ENCODE measurements at places on chromosomes 11 and 22.

DNA sequence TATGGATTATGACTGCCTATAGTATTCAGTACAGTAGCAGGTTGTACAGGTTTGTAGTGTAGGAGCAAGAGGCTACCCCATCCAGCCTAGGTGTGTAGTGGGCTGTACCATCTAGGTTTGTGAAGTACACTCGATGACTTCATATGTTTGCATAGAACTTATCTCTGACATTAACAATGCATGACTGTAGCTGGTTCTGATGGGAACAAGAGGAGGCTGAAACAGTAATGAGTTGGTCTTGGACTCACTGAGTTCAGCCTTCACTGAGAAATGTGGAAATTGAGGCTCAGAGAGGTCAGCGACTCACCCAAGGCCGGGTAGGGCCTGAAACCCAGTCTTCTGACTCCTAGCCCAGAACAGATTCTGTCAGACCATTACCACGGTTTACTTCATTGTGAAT, 13.0 kb downstream of the MYO7A start:
- DNase-seq = no peak

GRCh38 chr11:28849053-28849452, 740.9 kb downstream of the METTL15 start:
- DNase-seq = no peak

DNA sequence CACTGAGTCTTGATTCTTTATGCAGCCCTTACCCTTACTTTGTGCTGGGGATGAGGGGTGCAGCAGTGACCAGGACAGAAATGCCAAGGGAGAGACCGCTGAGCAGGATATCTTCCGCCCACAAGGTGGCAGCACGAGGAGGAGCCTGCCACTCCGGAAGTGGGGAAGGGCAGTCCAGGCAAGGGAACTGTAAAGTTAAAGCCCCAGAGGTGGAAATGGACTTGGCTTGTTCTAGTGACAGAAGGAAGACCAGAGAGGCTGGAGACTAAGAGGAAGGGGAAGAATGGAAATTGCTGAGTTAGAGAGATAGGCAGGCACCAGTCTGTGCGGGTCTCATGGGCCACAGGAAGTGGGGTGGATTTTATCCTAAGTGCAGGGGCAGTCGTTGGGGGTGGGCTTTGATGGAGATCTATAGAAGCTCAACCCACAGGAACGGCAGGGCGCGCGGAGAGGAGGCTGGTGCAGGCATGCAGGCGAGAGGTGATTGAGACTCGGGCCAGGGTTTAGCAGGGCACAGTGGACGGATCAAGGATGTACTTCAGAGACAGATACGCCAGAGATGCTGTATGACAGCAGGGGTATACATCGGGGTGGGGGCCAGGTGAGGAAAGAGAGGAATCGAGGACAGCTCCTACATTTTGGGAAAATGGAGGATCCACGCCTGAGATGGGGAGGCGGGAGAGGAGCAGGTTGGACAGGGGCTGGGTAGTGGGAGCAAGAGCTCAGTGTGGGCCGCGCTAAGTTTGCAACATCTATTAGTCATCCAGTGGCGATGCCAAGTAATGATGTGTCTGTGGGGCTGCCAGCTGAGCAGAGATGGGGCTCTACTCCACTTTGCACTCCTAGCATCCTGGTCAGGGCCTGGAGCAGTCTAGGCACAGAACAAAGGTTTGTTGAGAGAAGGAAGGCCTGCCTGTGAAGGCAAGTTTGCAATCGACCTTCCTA, 3.3 kb upstream of the GRK2 start:
- no peak for DNase-seq

DNA sequence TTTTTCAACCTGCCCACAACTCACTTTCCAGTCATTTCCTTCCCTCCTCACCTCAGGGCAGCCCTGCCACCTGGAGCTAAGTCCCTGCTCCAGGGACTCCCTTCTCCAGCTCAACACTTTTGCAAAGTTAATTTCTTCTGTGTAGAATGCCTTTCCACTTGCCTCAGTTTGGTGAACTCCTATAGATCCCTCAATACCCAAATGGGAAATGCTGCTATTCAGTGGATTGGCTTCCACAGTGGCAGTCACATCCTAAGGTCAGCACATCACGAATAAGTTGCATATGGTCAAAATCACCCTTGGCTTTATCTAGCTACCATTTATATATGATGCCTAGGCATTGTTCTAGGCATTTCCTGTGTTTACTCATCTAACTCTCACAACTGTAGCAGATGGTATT, 23.6 kb downstream of the GDPD5 start:
- no peak for DNase-seq

DNA sequence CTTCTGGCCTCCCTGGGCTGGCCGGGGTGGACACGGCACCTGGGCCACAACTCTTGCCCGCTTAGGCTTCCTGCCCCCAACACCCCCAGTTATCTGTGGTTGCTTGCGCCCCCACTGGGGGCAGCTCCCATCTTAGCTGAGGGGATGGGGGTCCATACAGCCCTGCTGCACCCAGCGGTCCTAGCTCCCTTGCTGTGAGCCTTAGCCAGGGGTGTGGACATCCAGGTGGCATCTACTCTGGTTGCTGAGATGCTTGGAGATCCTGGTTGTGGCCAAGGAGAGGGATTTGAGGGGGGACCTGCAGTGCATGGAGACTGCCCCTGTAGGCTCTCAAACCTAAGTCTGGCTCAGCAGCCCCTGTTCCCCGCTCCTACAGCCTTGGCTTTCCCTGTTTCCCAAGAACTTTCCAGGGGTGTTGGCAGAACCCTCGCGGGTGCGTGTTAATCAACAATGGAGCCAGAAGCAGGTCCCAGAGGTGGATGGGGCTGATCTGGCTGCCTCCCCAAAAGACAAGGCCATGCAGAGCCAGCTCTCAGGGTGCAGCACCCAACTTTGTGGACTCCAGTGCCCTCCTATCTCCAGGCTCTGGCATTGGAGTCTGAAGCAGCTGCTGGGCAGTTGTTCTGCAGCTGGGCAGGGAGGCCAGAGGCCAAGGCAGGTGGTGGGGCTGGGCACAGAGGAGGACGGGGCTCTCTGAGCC, 3.3 kb downstream of the KCNQ1 start:
- DNase-seq = no peak

DNA sequence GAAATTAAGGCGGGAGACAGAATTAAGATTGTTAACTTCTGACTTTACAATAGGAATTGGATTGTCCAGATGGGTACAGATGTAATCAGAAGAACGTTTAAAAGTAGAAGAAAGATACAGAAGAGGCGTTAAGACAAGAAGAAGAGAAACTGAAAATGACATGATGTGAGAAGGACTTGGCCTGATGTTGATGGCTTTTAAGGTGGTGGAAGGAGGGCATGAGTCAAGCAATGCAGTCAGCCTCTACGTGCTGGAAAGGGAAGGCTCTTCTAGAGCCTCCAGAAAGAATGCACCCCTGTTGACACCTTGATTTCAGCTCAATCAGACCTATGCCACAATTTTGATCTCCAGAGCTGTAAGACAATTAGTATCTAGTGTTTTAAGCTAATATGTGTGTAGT, 466.9 kb upstream of the LRRC4C start:
- DNase-seq = no peak

GRCh38 chr22:31496735-31497146, 405 bp downstream of the SFI1 start:
- DNase-seq = peak; percentile 22

DNA sequence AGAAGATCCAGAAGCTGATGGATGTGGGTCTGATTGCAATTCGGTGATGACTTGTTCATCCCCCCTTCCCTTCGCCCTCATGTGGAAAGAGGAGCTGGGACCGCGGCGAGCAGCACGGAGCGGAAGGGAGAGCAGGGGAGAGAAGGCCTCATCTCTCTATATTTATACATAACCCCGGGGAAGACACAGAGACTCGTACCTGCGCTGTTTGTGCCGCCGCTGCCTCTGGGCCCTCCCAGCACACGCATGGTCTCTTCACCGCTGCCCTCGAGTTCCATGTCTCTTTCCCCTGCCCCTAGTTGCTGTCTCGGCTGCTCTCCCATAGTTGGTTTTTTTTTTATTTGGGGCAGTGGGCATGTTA, 2.5 kb upstream of the FERMT3 start:
- DNase-seq = no peak

GRCh38 chr11:67495234-67496005, 9.7 kb downstream of the PITPNM1 start:
- no peak for DNase-seq

GRCh38 chr11:62012451-62012831, 45.0 kb upstream of the FTH1 start:
- DNase-seq = no peak

GRCh38 chr22:18032455-18033101, 8.2 kb upstream of the MICAL3 start:
- DNase-seq = no peak

- no peak for DNase-seq
Measured at GRCh38 chr11:8790968-8791367, 108.4 kb downstream of the RPL27A start.

DNA sequence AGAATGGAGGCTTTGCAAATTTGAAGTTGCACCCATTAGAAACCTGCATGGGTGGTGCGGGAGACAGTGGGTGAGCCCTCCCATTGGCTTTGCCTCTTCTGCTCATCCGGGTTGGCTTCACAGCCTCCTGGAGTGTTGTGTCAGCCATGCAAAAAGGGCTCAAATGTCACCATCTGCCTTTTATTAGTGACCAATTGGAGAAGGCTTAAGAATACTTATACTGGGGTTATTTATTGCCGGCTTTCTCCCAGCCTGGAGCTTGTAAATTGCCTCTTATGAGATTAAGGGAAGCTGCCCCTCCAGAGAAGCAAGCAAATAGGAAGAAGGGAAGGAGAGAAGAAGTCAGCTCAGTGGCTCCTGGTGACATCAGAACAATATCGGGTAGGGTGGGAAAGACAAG, 182.6 kb downstream of the ST3GAL4 start:
- DNase-seq = no peak

GRCh38 chr11:31824879-31825837, 14.0 kb upstream of the PAX6 start:
- DNase-seq = no peak

DNA sequence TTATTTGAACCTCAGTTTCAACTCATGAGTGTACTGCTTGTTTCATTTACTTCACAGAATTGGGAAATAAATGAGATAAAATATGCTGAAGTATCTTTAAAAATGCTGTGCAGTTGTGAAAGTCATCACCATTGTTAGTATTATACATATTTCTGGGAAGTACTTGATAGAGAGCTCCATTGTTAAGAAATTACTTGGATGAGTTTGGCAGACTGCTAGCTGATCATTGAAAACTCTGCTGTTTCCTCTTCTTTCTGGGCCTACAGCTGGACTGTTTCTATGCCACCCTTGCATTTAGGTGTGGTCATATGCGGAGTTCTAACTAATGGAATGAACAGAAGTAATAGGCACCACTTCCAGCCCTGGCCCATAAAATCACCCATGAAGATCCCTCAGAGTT, 10.0 kb downstream of the SIK2 start:
- DNase-seq = no peak

DNA sequence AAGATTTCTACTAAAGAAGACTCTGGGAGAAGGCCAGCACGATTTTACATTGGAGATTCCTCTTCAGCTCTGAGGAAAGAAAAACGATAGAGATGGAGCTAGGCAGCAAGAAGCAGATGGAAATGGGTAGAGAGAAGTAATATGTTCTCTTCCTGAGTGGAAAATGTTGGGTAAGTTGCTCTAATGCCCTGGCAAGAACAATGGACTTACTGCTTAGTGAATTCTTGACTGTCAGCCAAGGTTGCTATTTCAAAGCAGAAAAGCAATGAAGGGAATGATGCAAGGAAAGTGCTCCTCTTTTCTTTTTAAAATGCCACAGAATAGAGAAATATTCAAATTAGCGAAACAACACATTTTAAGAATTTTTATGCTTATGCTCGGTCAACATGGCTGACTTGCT, 38.4 kb upstream of the CWF19L2 start:
- DNase-seq = no peak

DNA sequence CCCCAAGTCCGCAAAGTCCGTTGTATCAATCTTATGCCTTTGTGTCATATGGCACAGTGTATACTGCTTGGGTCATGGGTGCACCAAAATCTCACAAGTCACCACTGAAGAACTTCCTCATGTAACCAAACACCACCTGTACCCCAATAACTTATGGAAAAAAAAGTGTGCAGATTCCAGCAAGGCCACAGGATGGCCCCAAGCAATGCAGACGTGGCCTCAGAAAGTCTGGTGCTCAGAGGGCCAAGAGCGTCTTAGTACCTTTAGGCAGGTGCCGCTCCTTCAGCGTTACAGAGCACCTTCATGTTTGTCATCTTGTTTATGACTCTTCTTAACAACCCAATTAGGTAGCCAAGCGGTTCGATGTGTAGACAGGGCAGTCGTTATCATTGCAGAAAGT, 65.3 kb downstream of the PRDM11 start:
- no peak for DNase-seq

DNA sequence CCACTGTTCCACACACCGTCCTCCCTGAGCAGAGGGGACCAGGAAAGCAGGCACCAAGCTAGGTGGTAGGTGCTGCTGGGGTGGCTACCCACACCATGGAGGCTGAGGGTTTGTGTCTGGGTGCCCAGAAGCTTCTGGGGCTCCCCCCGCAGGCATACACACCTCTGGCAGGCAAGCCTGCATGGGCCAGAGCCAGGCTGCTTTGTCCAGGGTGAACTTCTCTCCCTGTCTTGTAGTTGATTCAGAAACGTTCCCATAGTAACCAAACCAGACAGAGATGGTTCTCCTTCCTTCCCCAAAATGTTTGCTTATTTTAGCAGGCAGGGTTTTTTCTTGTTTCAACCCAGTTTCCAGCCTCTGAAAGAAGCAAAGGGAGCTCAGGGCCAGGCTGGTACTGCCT, 40.9 kb upstream of the SUSD2 start:
- no peak for DNase-seq

GRCh38 chr22:41619979-41620588, 759 bp downstream of the DESI1 start:
- peak; percentile 19 for DNase-seq

DNA sequence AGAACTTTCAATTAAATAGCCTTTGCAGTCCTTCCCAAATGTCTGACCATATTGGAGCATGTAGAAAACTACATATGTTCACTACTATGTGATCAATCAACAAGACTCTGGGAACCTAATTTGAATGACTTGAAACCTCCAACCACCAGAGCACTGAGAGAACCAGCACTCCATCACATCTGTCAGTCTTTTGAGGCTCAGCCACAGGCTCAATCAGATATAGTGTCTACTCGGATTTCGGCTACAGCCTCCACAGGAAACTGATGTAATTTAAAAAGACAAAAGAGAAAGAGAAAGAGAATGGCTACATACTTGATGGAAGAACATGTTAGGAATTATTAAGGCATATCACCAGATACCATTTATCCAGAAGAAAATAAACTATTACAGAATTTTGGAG, 859.0 kb downstream of the FAM181B start:
- no peak for DNase-seq
